ENCODE measurements at places on chromosomes 3 and 15. TPM values are rescaled to one million over a fixed set of nuclear protein-coding genes. Genes with fewer than 3 reads are reported as not detected.

ST8SIA2 gene
- 0.27 TPM for total RNA-seq

DUOXA1 gene
- not detected for total RNA-seq

GRCh38 chr3:100902572-100902971, 90.6 kb downstream of the ABI3BP start:
- DNase-seq, result no peak
- no peaks in the 10 kb centered on the region for H3K27me3 ChIP-seq
- no peaks in the 10 kb centered on the region for H3K36me3 ChIP-seq
- H3K4me3 ChIP-seq, result no peak overlapping the region
- no peak overlapping the region for H3K27ac ChIP-seq

TRPM1 gene
- not detected for total RNA-seq

LDHAL6B gene
- total RNA-seq, result not detected

DNA sequence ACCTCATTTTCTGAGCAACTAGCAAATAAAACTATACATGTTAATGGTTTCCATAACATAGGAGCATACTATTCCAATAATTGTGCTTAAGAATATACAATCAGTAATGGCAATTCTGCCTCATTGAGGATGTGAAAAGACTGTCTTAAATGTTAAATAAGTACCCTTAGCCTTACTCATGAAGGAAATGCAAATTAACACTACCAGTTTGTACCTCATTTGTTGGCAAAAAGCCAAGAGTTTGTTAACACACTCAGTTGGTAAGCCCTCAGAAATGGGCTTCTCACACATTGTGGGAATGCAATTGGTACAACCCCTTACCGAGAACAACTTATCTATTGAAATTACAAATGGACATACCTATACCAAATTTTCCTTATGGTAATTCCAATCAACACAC, 9.2 kb upstream of the STT3B start:
- H3K27me3 ChIP-seq, result no peaks in the 10 kb centered on the region
- H3K4me3 ChIP-seq, result no peak overlapping the region
- no peaks in the 10 kb centered on the region for H3K4me1 ChIP-seq
- no peak for DNase-seq

DNA sequence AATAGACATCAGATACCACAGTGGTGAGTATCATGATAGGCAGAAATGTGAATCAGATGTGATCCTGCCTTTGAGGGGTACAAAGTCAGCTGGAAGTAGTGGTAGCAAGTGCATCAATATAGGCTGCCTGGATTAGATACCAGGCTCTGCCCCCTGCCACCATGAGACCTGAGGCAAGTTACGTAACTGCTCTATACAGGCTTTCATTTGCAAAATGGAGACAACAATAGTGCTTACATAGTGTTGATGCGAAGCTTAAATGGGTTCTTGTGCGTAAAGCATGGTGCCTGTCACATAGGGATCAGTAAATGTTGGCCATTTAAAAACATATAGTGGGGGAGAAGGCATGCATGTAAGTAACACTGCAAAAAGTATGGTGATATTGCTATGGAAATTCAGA, 158.0 kb downstream of the RYR3 start:
- no peak overlapping the region for H3K27ac ChIP-seq
- no peak for DNase-seq
- no peaks in the 10 kb centered on the region for H3K27me3 ChIP-seq
- H3K4me3 ChIP-seq, result no peak overlapping the region
- no peaks in the 10 kb centered on the region for H3K4me1 ChIP-seq

CHST13 gene
- total RNA-seq, result 2.0 TPM

DNA sequence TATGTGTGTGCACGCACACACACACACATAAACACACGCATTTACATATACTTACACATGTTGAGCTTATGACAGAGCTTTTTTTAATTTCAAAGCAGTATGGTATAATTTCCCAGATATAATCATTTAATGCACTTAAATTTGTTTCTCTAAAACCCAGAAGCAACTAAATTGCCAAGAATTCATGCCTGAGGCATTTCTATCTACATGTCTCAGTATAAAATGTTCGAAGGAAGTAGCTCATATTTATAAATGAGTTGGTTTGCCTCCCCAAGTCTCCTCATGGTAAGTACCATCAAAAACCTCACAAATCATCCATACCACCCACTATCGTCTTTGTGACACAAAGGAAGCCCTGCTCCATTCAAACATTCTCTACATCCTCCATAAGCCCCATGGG, 130.6 kb downstream of the RPL22L1 start:
- H3K27ac ChIP-seq, result no peak overlapping the region
- H3K27me3 ChIP-seq, result no peaks in the 10 kb centered on the region
- no peak overlapping the region for H3K4me3 ChIP-seq
- H3K36me3 ChIP-seq, result no peaks in the 10 kb centered on the region
- no peak for DNase-seq

GRCh38 chr15:101684877-101685276, 32.7 kb upstream of the TM2D3 start:
- H3K27me3 ChIP-seq, result no peaks in the 10 kb centered on the region
- peaks cover 14% of the 10 kb centered on the region for H3K36me3 ChIP-seq
- no peaks in the 10 kb centered on the region for H3K4me1 ChIP-seq

DNA sequence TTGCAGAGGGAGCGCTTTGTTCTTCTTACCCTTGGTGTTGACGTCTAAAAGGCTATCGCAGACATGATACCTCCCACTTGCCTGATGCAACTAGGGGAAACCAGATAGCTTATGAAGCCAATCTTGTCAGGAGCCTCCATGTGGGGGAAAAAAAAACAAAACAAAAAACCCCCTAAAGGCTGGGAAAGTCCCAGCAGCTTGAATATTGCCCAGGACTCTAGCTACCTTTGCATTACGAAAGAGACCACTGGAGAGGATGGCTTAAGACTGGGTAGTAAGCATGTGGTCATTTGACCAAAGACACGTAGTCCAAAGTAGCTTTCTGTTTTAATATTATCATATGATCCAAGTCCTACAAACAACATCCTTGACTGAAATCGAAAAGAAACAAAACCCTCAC, 120.7 kb upstream of the WNT5A start:
- no peak for DNase-seq
- H3K36me3 ChIP-seq, result no peaks in the 10 kb centered on the region
- H3K4me3 ChIP-seq, result no peak overlapping the region
- H3K4me1 ChIP-seq, result no peaks in the 10 kb centered on the region
- H3K27ac ChIP-seq, result no peak overlapping the region
- H3K27me3 ChIP-seq, result no peaks in the 10 kb centered on the region

DNA sequence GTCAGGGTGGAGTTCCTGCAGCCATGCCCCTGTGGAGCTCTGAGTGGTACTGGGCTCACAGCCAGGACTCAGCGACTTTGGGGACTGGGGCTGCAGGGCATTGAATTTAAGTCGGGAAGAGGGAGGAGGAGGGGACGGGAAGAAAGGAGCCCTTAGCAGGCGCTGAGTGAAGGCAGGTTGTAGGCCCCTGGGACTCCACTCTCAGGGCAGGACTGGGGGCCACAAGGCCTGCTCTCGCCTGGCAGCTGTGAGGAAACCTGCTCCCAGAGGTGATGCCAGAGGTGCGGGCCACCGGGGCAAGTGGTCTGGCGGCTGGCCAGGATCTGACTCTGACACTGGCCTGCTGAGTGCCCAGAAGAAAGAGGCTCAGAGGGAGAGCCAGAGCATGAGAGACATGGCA, 73.5 kb downstream of the EPHB3 start:
- no peak overlapping the region for H3K4me3 ChIP-seq
- H3K27ac ChIP-seq, result no peak overlapping the region
- DNase-seq, result no peak
- no peaks in the 10 kb centered on the region for H3K27me3 ChIP-seq

DNA sequence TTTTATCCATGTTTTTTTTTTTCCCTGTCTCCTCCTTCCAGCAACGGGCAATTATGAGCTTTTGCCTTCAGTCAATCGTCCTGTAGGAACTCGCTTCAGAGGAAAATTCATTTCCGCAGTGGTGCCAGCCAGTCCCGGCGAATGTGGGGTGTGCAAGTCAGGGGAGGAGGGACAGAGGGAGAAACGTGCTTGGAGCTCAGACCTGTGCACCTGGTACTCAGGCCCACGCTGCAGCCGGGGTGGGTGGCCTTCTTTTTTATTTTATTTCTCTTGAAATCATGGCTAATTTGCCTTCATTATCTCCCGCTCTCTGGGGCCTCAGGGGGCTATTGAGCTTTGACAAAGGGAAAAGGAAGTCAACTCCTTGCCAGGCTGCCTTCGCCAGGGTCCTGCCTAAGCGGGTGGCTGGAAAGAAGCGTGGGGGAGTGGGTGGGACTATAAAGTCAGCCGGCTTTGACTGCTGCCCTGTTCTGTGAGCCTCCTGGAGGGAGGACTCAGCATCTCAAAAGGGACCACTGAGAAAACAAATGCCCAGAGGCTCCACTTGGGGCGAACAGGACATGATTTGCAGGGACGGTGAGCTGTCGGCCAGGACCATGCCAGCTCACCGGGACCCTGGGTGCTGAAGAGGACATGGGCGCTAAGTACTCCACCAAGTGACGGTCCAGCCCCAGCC, 5.5 kb downstream of the GRIP2 start:
- H3K4me3 ChIP-seq, result no peak overlapping the region
- H3K4me1 ChIP-seq, result no peaks in the 10 kb centered on the region
- H3K36me3 ChIP-seq, result no peaks in the 10 kb centered on the region
- H3K27me3 ChIP-seq, result no peaks in the 10 kb centered on the region

GRCh38 chr3:36693670-36694069, 70.7 kb downstream of the DCLK3 start:
- H3K27me3 ChIP-seq, result no peaks in the 10 kb centered on the region
- H3K4me3 ChIP-seq, result no peak overlapping the region
- no peak overlapping the region for H3K27ac ChIP-seq
- DNase-seq, result no peak
- H3K4me1 ChIP-seq, result no peaks in the 10 kb centered on the region

DNA sequence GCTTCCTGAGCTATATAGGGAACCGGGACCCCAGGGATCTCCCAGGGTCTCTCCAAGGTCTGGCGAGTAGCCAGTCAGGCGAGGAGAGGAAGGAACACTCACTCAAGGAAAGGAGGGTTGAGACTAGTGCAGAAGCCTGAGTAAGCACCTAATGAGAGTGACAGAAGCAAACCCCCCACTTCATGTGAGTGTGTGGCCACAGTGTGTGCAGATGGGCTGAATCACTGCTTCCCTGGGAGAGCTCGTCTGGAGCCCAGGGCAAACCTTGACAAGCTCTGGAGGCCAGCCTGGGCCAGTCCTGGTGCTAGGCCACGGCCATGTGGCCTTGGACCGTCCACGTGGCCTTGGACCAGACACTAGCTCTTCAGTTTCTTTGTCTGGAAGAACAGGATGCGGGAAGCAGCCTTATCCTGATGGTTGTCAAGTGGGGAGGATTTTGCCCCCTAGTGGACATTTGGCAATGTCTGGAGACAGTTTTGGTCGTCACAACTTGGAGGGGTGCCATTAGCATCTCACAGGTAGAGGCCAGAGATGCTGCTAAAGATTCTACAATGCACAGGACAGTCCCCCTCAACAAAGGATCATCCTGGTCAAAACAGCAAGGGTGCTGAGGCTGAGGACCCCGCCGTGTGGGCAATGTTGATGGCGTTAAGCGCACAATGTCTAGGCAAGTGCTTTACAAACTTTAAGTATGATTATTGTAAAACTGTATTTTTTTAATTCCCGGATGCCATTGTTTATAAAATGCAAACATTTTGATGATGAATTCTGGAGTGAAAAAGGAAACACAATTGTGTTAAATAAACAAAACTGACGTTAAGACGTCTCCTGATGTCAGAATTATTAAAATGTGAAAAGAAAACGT, 34.8 kb upstream of the CTSH start:
- H3K27ac ChIP-seq, result no peak overlapping the region
- no peaks in the 10 kb centered on the region for H3K27me3 ChIP-seq
- H3K36me3 ChIP-seq, result no peaks in the 10 kb centered on the region
- H3K4me1 ChIP-seq, result no peaks in the 10 kb centered on the region
- H3K4me3 ChIP-seq, result no peak overlapping the region

GRCh38 chr3:105938806-105939205, 70.0 kb upstream of the CBLB start:
- DNase-seq, result no peak
- H3K4me1 ChIP-seq, result no peaks in the 10 kb centered on the region
- H3K4me3 ChIP-seq, result no peak overlapping the region
- H3K27ac ChIP-seq, result no peak overlapping the region
- H3K27me3 ChIP-seq, result no peaks in the 10 kb centered on the region

GADL1 gene
- total RNA-seq, result not detected

SLC2A2 gene
- not detected for total RNA-seq

- H3K36me3 ChIP-seq, result no peaks in the 10 kb centered on the region
- peaks cover 5% of the 10 kb centered on the region for H3K27me3 ChIP-seq
- peaks cover 6% of the 10 kb centered on the region for H3K4me1 ChIP-seq
- no peak overlapping the region for H3K4me3 ChIP-seq
- DNase-seq, result no peak
- no peak overlapping the region for H3K27ac ChIP-seq
These were observed 23.7 kb downstream of the CPN2 start for GRCh38 chr3:194327218-194328052.

- peak overlapping the region; percentile 6 for H3K27ac ChIP-seq
- H3K36me3 ChIP-seq, result no peaks in the 10 kb centered on the region
- no peak for DNase-seq
These were observed 44.9 kb upstream of the TEX9 start for GRCh38 chr15:56320316-56320715.

GRCh38 chr3:10226293-10226692, 22.0 kb upstream of the TATDN2 start:
- no peaks in the 10 kb centered on the region for H3K36me3 ChIP-seq
- no peak overlapping the region for H3K4me3 ChIP-seq
- H3K4me1 ChIP-seq, result peaks cover 7% of the 10 kb centered on the region

- no peak for DNase-seq
- H3K4me3 ChIP-seq, result no peak overlapping the region
- no peaks in the 10 kb centered on the region for H3K4me1 ChIP-seq
- no peaks in the 10 kb centered on the region for H3K27me3 ChIP-seq
- H3K27ac ChIP-seq, result no peak overlapping the region
- no peaks in the 10 kb centered on the region for H3K36me3 ChIP-seq
These were observed 232.4 kb upstream of the WNT5A start for GRCh38 chr3:55719508-55719907.

SEMA3G gene
- 3.0 TPM for total RNA-seq

MUC13 gene
- 700 TPM for total RNA-seq

DNA sequence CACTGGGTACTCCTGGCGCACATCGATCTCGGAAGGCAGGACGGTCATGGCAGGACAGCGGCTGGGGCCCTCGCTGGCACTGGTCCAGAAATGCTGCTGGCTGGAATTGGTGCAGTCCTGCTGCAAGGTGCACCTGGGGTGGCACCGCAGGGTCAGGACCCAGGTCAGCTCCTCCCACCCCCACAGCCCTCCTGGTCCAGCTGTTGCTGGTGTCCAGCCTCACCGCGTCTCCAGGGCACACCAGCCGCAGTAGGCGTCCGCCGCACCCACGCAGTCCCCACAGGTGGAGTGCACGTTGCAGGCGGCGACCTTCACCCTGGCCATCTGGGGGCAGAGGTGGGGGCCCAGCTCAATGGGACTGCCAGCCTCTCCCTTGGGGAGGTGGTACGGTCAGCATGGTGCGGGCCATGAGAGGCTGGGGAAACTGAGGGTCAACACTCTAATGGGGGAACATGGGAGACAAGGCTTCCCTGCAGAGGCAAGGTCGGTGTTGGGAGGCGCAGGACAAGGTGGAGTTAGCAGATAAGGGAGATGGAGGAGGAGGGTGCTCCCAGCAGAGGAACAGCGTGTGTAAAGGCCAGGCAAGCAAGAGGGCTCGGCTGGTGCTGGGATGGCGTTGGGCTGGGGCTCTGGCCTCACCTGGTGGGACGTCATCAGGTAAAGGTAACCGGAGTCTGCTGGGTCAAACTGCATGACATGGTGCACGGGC, 20.4 kb downstream of the PLXND1 start:
- H3K36me3 ChIP-seq, result no peaks in the 10 kb centered on the region
- H3K4me1 ChIP-seq, result no peaks in the 10 kb centered on the region
- no peak for DNase-seq
- no peaks in the 10 kb centered on the region for H3K27me3 ChIP-seq
- H3K4me3 ChIP-seq, result no peak overlapping the region
